Activated CD4-positive, alpha-beta T cell treated with anti-CD3 and anti-CD28 coated beads for 1 hour (primary cell): ENCODE measurements at places on chromosomes 13 and 19.

- peak; percentile 20 for DNase-seq
Observed at GRCh38 chr13:98576200-98576945, 534 bp downstream of the STK24 start.

- DNase-seq, result no peak
Observed at GRCh38 chr19:305240-306150, 14.3 kb upstream of the PLPP2 start.

DNA sequence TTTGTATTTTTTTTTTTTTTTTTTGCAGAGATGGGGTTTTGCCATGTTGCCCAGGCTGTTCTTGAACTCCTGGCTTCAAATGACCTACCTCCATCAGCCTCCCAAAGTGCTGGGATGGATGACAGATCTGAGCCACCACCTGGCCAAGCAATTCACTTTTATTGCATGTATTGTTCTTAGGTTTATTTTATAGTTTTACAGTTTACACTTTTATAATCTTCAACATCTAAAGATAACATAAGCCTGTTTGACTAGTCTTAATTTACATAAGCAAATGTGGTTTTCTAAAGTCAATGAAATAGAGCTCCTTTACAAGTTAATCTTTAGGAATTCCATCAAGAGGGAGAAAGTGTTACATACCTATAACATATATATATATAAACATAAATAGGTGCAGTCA, 9.5 kb upstream of the MPV17L2 start:
- no peak for DNase-seq

- DNase-seq, result no peak
Observed at GRCh38 chr19:48749571-48750198, 2.8 kb downstream of the FUT1 start.

DNA sequence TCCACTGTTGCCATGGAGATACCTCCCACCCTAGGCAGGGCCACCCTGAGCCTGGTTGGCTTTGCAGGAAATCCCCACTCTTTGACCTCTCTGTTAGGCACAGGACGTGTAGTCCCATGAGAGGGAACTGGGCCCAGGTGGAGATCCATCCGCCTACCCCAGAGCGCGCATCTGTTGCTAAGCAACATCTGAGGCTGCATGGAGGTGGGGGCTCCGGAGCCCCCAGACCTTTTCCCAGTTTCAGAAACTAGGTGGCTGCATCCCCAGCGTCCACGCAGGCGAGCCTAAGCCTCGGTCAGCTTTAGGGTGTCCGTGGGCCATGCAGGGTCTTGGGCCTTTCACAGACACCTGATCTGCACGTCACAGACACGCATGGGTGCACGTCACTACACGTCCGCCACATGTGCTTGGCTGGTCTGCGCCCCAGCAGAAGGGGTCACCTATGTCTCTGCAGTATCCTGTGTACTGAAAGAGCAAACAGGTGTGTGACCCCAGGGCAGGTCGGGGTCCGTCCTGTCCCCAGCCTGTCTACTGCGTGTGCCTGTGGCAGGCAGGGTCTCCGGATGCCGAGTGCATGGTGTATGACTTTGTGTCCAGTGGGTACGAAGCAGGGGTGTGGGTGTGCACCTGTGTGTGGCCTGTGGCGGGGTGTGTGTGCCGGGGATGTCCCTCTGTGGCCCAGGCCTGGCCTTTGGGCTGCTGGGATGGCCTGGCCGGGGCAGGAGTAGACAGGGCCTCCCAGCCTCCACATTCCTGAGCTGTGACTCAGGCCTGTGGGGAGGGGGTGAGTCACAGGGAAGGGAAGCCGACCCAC, 4.1 kb upstream of the CIRBP start:
- DNase-seq, result no peak

GRCh38 chr13:97719736-97720135, 233.7 kb upstream of the IPO5 start:
- DNase-seq, result no peak

- DNase-seq, result no peak
Observed at GRCh38 chr13:98233127-98233526, 56.1 kb upstream of the RNF113B start.

GRCh38 chr13:34815526-34815925, 126.5 kb upstream of the NBEA start:
- DNase-seq, result no peak

- no peak for DNase-seq
Observed at GRCh38 chr13:43489233-43489632, 297.5 kb downstream of the ENOX1 start.

DNA sequence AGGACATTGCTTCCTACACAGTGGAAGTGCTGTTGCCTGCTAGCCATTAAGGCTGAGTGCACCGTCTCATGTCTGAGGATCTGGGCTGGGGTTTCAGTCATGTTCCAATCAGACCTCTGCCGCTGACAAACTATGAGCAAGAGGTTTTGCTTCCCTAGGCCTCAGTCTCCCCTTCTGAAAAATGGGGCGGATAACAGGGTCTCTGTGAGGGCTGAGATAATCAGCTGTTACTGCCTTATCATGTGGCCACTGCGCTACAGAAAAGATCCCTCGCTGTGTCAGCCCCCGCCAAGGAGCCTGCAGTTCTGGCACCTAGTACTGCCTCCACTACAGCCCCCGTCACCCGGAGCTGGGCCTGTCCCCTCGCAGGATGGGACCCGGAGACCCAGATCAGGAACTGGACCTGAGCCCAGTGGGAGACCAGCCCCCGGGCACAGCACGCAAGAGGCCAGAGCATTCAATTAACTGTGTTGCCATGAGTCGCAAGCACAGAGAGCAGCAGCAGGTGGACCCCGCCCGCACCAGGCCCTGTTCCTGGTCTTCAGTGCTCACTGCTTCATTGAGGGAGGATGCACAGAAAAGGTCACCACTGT, 3.0 kb upstream of the PNKP start:
- no peak for DNase-seq

DNA sequence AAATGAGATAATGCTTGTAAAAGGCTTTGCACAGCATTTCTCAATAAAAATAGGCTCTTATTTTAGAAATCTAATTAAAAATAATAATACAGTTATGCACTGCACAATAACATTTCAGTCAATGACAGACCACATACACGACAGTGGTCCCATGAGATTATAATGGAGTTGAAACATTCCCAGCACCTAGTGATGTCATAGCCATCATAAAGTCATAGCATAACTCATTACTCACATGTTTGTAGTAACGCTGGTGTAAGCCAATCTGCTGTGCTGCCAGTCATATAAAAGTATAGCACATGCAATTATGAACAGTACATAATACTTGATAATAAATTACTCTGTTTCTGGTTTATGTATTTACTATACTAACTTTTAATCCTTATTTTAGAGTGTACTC, 12.7 kb upstream of the SERPINE3 start:
- DNase-seq, result no peak

- DNase-seq, result no peak
Observed at GRCh38 chr19:42249149-42249750, 5.7 kb downstream of the ERF start.

DNA sequence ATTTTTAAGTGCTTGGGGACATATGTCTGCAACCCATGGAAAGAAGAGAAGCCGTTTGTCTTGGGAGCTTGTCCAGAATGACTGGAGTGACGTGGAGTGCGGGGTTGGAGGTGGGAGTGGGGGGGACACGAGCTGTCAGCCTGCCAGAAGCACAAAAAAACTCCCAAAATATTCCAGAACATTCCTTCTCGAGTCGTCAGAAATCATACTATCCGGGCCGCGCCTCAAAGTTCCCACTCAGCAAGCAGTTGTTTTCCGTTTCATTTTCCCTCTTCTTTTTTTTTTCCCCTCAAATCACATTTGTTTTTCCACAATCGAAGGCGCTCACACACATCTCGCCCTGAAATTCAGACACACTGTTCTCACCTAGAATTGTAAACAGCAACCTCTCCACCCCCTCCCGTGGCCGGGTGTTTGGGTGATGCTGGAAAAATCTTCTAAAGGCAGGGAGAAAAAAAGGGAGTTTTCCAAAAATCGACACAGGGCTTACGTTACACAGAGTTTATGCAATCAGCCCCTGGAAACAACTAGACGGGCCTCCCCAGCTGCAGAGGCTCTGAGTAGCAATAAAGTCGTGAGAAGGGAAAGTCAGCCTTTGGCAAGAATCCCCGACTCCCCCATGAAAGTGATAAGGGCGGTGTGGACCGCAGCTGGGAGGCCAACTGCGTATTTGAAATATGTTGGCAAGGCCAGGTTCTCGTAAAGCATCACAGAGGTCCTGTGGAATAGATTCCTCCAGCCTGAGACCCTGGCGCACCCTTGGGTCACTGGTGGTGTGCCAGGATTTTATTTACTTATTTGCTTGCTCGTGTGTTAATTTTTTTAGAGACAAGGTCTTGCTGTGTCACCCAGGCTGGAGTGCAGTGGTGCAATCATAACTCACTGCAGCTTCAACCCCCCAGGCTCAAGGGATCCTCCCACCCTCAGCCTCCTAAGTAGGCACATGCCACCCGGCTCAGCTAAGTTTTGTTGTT, 31.2 kb upstream of the KLF2 start:
- DNase-seq, result no peak

DNA sequence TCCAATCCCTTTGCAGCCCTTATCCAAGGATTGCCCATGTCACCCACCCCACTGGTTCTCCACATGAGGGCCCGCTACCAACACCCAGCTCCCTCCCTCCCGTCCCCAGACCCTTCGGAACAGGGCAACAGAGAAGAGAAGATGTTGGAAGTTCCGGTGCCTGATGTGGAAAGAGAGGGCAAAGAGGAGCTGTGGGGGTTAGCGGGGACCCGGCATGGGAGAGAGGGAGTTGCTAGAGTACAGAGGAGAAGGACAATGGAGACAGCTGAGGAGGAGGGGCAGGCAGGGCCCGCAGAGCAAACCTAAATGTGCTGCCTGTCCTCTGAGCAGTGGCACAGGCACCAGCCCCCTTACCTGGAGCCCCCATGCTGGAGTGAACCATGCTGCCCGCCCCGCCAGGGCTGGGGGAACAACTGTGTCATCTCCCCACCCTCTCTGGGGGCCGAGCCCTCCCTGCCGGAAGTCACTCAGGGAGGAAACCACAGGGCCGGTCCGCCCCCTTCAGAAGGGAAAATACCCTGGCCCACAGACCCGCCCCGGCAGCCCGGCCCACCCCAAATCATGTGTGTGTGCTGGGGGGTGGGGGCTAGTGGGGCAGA, at the start of gene POU2F2:
Gene POU2F2, minus strand, starts transcription at position 417 of the 599 bp plus-strand sequence. Its CDS starts 35 bp downstream, at position 382.
- DNase-seq, result peak; percentile 86

DNA sequence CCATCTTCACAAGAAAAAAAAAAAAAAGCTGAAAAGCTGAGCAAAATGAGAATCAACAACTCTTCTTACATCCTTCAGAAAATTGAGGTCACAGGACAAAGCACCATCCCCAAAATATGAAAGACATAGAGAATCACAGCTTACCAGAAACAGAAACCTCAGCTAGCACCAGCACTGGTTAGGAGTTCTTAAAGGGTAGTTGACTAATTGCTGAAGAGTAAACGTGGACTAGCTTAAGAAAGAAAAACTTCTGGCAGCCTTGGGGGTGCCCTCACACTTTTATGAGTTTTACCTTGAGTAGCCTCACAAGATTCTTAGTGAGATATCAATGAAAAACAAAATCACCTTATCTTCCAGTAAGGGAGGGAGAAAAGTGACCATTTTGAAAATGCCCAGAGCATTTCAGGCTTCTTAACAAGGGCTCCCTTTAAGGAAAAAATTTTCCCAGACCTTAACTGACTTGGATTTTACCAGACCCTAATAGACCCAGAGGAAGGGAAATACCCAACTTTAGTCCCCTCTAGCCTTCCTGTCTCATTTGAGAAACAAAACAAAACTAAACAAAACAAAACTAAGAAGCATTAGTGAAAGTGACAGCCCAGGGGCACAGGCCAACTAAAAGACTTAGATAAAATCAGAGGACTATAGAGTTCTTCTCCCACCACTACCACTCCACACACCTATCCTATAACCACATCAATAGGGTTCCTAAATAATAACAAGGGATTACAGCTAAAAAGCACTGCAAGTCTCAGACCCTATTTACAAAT, 888.6 kb downstream of the DIAPH3 start:
- no peak for DNase-seq

DNA sequence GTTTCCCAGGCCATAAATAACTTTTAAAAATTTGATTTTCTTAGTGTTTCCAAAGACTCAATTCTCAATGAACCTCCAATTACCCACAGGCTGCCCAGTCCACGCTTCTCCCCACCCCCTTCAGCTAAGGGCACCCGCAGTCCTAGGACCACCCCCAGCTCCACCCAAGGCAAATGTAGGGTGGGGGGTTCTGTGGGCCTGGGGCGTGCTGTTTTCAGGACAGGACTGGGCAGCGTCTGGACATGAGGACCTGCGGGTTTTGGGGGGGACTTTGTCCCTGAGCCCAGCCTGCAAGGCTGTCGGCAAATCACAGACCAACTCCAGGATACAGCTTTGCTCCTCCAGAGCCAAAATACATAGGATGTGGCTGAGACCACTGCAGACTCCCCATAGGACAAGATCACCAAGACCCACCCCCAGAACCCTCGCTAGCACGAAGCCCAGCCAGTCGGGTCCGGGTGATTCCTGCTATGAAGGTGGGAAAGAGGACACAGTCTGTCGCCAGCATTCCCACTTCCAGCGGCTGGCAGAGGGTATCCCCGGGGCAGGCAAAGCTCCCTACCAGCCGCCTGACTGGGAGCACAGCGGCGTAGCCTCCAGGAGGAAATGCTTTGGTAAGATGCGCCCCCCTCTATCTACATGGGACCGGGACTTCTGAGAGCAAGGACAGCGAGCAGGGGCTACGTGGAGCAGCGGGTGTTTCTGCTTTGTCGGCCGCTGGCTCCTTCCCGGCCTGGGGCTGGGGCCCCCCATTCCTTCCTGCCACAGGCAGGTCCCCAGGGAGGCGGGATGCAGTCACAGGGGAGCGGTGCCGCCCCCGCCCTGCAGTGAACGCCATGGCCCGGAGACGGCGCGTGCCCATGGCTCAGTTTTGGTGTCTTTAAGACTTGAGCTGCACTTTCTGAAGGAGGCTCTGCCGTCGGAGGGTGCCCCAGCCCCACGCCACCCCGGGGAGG, 1.6 kb upstream of the TIMM13 start:
- DNase-seq, result no peak

GRCh38 chr13:74194846-74195245, 60.6 kb upstream of the KLF12 start:
- no peak for DNase-seq

DNA sequence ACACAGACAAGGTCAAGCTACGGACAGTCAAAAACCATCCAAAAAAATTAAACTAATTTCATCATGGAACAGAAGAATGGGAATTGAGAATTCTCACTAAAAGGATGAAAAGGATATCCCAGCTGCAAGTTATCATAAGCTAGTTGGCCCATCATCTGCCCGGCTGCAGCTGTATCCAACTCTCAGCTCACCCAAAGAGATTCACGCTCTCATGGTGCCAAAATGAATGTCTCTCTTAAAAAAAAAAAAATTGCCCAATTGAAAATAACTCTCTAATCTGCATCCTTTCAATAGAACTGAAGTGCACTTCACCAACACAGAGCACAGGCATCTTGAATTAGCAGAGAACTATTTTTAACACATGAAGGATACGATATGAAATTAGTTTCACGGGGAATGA, 20.0 kb downstream of the ENOX1 start:
- no peak for DNase-seq

- no peak for DNase-seq
Observed at GRCh38 chr13:49437705-49438104, 6.2 kb downstream of the CAB39L start.

DNA sequence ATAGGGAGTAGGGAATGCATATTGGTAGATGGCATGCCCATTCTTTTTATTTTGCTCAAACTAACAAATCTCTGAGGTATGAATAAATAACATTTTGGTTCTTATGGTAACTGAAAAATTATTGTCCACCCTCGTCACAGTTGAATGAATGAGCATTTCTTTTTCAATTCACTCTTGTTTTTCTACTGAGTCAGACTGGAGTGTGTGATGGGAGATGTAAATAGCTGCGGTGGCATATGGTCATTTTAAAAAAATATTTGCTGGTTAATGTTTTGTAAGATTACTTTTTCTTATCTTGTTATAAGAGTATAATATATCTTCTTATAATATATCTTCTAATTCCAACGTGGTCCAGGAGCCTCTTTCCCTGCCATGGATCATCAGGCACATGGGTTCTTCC, 586.5 kb downstream of the SLITRK5 start:
- DNase-seq, result no peak
